Activated CD4-positive, alpha-beta T cell treated with anti-CD3 and anti-CD28 coated beads, Interleukin-2, Interleukin-6, amounts not matched to agents 100 ng/mL and 50 ng/mL, durations not matched to agents 16 hours and 8 hours (primary cell): ENCODE measurements at places on chromosomes 1 and 21.

GRCh38 chr1:17118268-17118667 is 983 bp downstream of the PADI2 start:
- DNase-seq = no peak

DNA sequence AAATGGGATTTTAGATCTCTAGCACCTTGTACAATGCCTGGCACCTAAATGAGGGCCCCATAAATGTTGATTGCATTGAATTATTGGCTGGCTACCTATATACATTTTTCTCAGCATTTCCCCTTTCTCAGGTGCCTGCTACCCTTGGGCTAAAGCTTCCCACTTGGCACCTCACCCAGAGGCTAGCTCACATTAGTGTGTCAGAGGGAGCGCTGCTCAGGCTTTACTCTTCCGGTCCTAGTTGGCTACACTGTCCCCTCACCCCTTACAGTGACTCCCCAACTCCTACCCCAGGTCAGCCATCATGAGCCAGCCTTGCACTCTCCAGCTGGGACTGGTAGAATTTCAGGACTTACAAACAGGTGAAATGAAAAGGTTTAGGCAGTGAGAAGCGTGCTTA is 9.5 kb downstream of the TRAF5 start:
- no peak for DNase-seq

DNA sequence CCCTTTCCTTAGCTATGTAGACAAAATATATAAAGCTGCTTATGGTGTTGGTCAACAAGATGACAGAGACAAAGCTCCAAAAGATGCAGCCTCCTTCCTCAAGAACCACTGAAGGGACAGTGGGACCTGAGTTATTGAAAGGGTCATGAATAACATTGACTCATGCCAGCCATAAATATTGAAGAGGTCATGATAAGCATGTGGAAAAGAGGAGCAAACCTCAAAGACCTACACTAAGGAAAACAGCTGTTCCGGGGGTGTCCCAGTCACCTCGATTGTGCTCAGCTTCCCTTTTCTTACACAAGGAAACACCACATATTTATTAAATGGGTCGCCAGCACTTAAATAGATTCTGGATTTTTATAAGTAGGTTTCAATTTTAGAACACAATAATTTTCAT is 112.9 kb downstream of the PTPRC start:
- no peak for DNase-seq

DNA sequence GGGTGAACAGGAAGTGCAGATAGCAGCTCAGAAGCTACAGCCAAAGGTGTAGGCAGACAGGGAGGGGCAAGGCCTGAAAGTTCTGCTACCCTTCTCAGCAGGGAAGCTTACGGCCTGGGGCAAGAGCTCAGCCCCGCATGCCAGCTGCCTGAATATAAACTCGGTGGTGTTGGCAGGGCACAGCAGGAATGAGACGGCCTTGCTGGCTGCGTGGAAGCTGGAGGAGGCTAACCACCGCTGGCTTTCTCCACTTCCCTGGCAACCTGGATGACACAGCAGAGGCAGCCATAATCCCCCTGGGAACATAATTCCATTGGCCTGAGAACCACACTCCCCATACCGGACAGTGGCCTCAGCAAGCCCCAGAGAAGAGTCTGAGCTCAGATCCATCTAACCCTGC is 81.9 kb upstream of the PRRC2C start:
- DNase-seq = no peak

GRCh38 chr1:205526431-205526830 is 22.0 kb downstream of the CDK18 start:
- DNase-seq = no peak

DNA sequence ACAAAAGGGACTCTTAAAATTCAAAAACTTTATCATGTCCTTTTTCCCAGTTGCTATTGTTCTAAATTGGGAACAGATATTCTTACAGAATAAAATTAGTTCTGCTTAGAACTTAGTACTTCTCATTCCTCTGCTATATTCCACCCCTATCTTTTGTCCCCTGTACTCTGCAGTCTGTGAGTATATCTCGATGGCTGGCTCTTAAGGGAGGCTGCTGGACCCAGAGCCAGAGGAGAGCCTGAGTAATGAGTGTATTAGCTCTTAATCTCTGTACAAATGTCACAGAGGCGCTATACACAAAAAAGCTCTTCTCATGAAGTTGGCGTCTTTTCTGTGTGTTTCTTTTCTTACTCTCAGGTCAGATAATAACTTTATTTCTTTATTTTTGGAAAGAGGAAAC is 423.4 kb downstream of the ZP4 start:
- DNase-seq = no peak

GRCh38 chr21:40053007-40053406 is 185.8 kb downstream of the PCP4 start:
- no peak for DNase-seq

GRCh38 chr1:230814949-230815692 is 53.2 kb downstream of the C1orf198 start:
- DNase-seq = no peak

- no peak for DNase-seq
Observed at GRCh38 chr21:31892686-31893085, 19.9 kb downstream of the HUNK start.

GRCh38 chr1:18154430-18155194 is 47.0 kb downstream of the IGSF21 start:
- DNase-seq = no peak

DNA sequence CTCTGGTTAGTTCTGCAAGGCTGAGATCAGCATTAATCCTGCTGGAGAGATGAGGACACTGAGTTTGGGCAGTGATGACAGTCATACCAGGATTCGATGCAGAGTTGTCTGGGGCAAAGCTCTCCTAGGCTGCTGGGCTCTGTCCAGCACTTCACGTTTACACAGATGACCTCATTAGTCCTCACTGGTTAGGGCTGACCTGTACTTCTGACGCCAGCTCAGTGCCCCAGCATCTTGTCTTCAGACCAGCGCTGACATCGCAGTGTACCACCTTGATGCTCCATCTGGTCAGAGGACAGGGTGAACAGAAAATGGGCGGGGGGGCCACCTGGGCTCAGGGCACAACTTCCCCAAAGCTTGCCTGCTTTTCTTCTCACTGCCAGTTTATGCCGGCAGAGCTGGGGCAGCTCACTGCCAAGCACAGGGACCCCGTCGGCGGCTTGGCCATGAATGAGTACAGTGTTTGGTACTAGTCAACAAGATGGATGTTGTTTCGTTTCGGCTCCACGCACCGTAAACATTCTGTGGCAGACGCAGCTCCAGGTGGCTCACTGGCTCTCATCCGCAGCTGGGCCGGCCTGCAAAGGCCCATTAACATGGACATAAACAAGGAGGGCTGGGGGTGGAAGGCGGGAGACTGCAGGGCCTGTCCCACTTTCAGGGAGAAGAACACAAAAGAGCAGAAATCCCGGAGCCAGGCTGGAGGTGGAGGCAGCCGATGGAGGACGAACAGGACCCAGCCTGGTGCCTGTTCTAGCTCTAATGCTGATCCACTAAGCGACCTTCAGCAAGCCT is 118.7 kb downstream of the GLIS1 start:
- no peak for DNase-seq
